ENCODE measurements at places on chromosomes 7 and 10. TPM values are rescaled to one million over a fixed set of nuclear protein-coding genes. Genes with fewer than 3 reads are reported as not detected.

Gene CFAP70
- total RNA-seq, result 6.6 TPM

Gene OR9A2
- 0.71 TPM for total RNA-seq

Gene RBP4
- 42.7 TPM for total RNA-seq

Gene CTAGE4
- 2.3 TPM for total RNA-seq

Gene SLC26A3
- total RNA-seq, result not detected

Gene TFEC
- total RNA-seq, result 10.3 TPM

Gene HOXA13
- 0.18 TPM for total RNA-seq

Gene SMURF1
- total RNA-seq, result 37.0 TPM

Gene AKR1C1
- total RNA-seq, result 84.2 TPM

Gene SYT15
- 17.1 TPM for total RNA-seq

Gene FAM237B
- total RNA-seq, result not detected

Gene EIF5AL1
- 0.09 TPM for total RNA-seq
